ENCODE measurements at places on chromosomes 3 and 15. TPM values are rescaled to one million over a fixed set of nuclear protein-coding genes. Genes with fewer than 3 reads are reported as not detected.

MAP1A gene
- total RNA-seq = 301 TPM

A4GNT gene
- total RNA-seq = not detected

ACSBG1 gene
- not detected for total RNA-seq

DNA sequence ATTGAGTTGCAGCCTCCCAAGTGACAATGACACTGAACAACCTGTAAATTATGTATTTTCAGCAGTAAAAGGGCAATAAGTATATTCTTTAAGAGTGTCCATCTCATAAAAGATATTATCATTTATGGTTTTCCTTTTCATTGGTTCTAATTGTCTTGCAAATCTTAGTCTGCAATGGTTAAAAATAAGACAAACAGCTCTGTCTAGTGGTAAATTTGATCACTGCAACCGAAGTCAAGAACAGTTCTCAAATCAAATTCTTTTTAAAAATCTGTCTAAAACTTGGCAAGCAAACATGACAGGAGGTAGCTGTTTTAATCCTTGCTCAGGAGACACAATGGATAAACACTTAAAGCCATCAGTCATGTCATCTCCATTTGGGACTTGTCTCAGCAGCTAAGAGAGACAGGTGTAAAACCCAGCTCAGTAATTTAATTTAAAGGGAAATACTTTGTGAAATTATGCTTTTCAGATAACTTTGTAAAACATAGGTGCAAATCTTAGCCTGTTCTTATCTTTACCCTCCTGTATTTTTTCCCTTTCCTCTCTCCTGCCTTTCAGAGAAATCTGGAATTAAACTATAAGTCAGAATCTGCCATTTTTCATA lies 150.3 kb upstream of the ARHGEF26 start:
- no peaks in the 10 kb centered on the region for H3K27me3 ChIP-seq
- DNase-seq = no peak
- H3K36me3 ChIP-seq = no peaks in the 10 kb centered on the region
- H3K4me1 ChIP-seq = no peaks in the 10 kb centered on the region
- no peak overlapping the region for H3K4me3 ChIP-seq
- H3K27ac ChIP-seq = no peak overlapping the region

- H3K27me3 ChIP-seq = no peaks in the 10 kb centered on the region
- H3K4me1 ChIP-seq = peaks cover 5% of the 10 kb centered on the region
- no peak for DNase-seq
- no peak overlapping the region for H3K4me3 ChIP-seq
Measured at GRCh38 chr3:17629400-17629799, 113.0 kb downstream of the TBC1D5 start.

DNA sequence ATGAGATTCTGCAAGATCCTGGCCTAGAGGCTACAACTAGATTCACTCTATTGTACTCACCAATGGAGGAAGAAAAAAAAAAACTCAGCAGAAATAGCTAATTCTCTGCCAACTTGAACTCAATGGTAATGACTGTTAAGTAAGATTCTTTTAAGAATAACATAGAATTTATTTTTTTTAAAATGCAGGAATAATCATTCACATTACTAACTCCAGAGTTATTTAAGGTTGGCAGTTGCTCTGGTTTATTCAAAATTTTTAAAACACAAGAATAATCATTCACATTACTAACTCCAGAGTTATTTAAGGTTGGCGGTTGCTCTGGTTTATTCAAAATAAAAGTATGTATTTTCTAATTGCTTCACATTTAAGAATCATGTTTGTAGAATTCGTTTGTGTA lies 1071.9 kb downstream of the IGSF11 start:
- no peaks in the 10 kb centered on the region for H3K27me3 ChIP-seq
- no peak for DNase-seq
- no peak overlapping the region for H3K4me3 ChIP-seq

GRCh38 chr3:2655229-2655701 lies 454.9 kb downstream of the IL5RA start:
- H3K27ac ChIP-seq = no peak overlapping the region
- H3K4me1 ChIP-seq = no peaks in the 10 kb centered on the region
- no peak for DNase-seq
- no peak overlapping the region for H3K4me3 ChIP-seq
- no peaks in the 10 kb centered on the region for H3K36me3 ChIP-seq

- H3K4me1 ChIP-seq = no peaks in the 10 kb centered on the region
- no peaks in the 10 kb centered on the region for H3K27me3 ChIP-seq
- no peak for DNase-seq
Measured at GRCh38 chr3:111385971-111386495, 156.0 kb upstream of the CD96 start.

DNA sequence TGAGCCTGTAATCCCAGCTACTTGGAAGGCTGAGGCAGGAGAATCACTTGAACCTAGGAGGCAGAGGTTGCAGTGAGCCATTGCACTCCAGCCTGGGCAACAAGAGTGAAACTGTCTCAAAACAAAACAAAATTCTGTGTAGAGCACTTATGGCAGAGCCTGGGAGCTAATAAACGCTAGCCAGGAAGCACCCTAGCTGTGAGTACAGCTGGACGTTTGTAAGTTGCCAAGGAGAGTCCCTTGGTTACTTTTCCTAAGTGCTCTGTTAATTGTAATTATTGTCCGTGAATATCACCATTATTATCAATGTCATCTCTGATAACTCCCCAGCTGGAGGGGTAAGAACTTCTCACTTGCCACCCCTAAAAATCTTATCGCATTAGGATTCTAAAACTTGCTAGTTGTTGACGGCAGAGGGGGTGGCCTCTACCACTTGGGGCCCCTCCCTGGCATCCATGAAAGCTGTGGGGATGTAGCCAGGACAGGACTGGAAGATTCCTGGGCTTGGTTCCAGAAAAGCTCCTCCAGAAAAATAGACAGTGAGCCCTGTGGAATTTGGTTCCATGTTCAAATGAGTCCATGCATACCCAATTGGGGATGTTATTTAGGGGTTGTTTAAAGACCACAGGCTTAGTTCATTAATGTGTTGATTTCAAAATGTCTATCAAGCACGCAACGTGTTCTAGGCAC lies 9.9 kb upstream of the KLHL25 start:
- H3K27ac ChIP-seq = no peak overlapping the region
- H3K4me1 ChIP-seq = peaks cover 4% of the 10 kb centered on the region
- no peaks in the 10 kb centered on the region for H3K36me3 ChIP-seq
- no peak for DNase-seq
- H3K27me3 ChIP-seq = peaks cover 2% of the 10 kb centered on the region
- H3K4me3 ChIP-seq = no peak overlapping the region

All from glutamatergic neuron (in vitro differentiated cells).